ENCODE measurements at places on chromosomes 6 and 20.

- DNase-seq: peak; percentile 71
These were observed 551 bp upstream of the ATP5F1E start for GRCh38 chr20:59032713-59033059.

DNA sequence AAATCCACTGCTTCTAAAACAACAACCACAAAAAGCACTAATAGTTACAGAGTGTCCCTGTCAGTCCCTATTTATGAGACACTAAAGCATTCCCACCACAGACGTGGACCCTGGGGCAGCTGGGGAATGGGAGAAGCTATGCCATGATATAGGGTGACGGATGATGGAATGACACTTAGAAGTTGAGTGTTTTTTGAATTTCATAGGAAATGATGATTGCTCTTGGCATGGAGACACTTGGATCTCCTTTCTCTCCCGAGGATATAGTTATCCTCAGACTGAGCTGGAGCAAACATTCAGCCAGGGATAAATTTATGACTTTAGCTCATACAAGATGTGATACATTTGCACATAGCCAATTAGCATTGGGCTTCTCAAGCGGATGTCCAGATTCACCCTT lies 151.2 kb downstream of the EDN3 start:
- DNase-seq: no peak

DNA sequence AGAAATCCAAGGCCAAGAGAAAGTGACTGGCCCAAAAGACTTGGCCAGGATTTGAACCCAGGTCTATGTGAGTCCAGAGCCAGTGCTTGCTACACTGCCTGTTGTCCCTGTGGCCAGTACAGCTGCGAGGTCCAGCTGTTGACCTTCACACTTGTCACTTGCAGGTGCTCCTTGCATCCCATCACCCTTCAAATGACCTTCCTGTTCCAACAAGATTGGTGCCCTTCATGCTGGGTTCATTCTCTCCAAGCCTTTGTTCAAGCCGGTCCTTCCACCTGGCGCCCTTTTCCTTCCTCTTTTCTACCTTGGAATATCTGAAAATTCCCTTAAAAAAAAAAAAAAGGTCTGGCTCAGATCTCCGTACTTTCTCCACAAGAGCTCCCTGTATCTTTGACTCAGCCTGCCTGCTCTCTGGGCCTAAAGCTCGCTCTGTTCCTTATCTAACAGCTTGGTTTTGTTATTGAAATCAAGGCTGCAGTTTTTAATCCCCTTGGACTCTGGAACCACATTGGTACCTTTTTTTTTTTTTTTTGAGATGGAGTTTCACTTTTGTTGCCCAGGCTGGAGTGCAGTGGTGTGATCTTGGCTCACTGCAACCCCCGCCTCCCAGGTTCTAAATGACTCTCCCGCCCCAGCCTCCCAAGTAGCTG lies 22.2 kb upstream of the MRPS18A start:
- no peak for DNase-seq

GRCh38 chr6:137698636-137699030 lies 168.4 kb upstream of the TNFAIP3 start:
- DNase-seq: no peak

- DNase-seq: peak; percentile 67
These were observed 11.5 kb upstream of the ZNF133 start for GRCh38 chr20:18276821-18277220.

GRCh38 chr6:7633361-7633760 lies 43.4 kb downstream of the SNRNP48 start:
- DNase-seq: no peak

DNA sequence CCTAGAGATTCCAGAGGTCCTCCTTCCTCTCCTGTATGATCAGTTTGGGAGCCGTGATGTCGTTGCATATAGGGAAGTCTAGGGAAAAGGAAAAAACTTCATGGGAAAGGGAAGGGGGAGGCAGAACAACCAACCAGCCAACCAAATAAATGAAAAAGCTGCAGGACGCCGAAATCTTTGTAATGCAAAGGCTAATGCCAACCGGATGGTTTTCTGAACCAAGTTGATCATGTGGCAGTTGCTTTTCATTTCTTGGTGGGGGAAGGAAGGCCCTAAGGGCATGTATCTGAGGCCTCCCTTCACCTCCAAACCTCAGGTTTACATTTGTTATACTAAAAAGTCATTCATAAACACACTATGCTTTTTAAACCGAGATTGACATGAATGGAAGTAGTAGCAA lies 167.2 kb downstream of the ARID1B start:
- no peak for DNase-seq

DNA sequence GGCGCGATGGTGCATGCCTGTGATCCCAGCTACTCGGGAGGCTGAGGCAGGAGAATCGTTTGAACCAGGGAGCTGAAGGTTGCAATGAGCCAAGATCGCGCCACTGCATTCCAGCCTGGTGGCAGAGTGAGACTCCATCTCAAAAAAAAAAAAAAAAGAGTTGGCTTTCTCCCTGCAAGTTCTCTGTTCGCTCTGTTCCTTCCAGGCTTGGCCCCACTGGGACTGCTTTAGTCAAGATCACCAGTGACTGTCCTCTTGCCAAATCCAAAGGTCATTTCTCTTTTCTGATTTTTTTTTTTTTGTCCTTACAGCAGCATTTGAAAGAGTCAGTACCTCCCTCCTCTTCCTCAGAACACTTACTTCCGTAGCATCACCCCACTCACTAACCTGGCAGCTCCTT lies 10.8 kb upstream of the GNRH2 start:
- DNase-seq: no peak

- peak; percentile 4 for DNase-seq
These were observed 337 bp downstream of the ESF1 start for GRCh38 chr20:13784271-13784892.

DNA sequence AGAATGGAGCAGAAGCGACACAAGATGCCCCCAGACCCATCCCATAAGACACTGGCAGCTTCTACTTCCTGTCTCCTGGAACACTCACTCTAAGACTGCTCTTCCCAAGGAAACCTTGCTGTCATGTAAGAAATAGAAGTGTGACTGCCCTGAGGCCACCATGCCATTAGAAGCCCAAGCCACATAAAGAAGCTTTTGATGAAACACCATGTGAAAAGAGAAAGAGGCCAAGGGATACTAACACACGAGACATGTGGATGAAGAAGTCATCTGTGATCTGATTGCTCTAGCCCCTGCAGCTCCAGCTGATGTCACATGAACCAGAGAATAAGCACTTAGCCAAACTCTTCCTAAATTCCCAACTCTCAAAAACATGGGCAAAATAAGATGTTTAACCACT lies 117.9 kb upstream of the PCSK2 start:
- DNase-seq: no peak

GRCh38 chr6:36912586-36912985 lies 26.8 kb downstream of the C6orf89 start:
- peak; percentile 78 for DNase-seq

DNA sequence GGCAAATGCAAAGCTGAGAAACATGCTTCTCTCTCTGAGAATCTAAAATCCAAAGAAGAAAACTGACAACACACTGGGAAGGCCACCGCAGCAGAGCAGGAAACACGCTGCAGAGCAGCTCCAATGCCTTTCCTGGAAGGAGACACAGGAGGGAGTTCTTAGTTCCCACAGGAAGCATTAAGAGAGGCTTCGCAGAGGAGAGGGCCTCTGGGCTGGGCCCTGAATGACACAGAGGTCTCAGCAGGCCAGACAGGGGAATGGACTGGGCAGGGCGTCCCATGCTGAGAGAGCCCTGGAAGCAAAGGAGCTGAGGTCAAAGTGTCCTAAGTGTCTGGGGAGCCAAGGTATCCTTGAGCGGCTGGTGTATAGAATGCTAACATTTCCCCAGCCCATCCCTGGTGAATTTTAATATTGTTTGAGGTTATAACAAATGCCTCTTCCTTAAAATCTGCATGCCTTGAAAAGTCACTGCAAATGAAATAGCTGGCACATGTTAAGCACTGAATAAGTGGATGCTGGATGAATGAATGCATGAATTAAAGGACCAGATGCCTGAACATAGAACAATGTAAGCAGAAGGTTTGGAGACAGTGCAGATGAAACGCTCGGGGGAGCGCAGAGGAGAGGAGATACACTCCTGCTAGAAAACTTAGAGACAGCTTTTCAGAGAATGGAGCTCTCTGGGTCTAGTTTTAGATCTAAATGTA lies 110.0 kb upstream of the SYNDIG1 start:
- DNase-seq: no peak

- no peak for DNase-seq
These were observed 340.0 kb downstream of the ADGRB3 start for GRCh38 chr6:68975064-68975463.

DNA sequence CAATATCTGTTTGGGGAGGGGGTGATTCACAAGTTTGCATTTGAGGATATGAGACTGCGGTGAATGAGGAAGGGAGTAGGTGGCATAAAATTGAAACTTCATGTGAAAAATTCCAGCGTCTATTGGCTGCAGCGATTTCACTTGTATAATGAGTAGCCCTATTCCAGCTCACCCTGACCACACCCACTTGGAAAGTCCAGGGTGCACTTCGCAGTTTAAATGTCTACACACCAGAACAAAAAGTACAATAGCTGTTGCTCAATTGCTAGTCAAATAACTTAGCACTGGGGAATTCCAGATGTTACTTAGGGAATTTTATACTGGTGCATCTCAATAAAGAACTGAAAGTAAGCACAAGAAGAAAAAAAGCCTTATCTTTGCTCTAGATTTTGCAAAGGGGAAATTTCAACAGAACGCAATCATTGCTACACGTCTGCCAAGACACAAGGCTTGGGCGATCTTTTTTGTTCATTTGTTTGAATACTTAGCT lies 6.3 kb downstream of the TNFAIP3 start:
- DNase-seq: no peak

All from HTR-8/SVneo (cell line).